ENCODE measurements at places on chromosomes 16 and 17. TPM values are rescaled to one million over a fixed set of nuclear protein-coding genes. Genes with fewer than 3 reads are reported as not detected.

DNA sequence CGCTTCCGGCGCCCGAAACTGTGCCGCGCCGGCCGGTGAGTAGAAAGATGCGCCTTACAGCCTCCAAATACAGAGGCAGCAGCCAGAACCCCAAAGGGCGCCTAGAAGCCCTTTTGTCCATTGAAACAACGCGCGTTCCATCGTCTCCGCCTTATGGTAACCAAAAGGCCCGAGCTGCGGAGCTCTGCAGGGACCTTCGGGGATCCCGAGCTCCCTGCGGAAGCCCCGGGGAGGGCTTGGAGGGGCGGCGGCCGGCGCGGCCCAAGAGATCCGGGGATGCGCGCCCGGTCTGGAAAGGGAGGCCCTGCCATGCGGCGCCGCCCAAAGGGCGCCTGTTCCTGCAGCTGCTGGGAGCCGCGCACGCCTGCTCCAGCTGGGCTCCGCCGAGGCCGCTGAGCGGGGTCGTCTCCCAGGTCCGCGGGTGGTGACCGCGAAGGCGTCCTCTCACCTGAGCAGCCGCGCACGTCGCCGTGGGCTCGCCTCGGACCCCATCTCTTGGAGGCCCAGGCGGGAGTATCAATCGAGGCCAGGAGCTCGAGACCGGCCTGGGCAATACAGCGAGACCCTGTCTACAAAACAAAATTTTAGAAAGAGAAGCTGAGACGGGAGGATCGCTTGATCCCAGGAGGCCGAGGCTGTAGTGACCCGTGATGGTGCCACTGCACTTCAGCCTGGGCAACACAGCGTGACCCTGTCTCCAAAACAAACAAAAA, 742 bp upstream of the FBXO31 start:
- peaks cover 2% of the 10 kb centered on the region for H3K36me3 ChIP-seq
- peak overlapping the region; percentile 97 for H3K27ac ChIP-seq
- peaks cover 8% of the 10 kb centered on the region for H3K27me3 ChIP-seq
- H3K4me3 ChIP-seq = peak overlapping the region; percentile 99
- no peak for DNase-seq
- peaks cover 50% of the 10 kb centered on the region for H3K4me1 ChIP-seq

Gene TBC1D3C
- not detected for total RNA-seq

GRCh38 chr17:73196500-73196899, 3.6 kb downstream of the COG1 start:
- peaks cover 35% of the 10 kb centered on the region for H3K4me1 ChIP-seq
- peak overlapping the region; percentile 70 for H3K4me3 ChIP-seq
- no peak for DNase-seq
- no peak overlapping the region for H3K27ac ChIP-seq
- no peaks in the 10 kb centered on the region for H3K27me3 ChIP-seq

DNA sequence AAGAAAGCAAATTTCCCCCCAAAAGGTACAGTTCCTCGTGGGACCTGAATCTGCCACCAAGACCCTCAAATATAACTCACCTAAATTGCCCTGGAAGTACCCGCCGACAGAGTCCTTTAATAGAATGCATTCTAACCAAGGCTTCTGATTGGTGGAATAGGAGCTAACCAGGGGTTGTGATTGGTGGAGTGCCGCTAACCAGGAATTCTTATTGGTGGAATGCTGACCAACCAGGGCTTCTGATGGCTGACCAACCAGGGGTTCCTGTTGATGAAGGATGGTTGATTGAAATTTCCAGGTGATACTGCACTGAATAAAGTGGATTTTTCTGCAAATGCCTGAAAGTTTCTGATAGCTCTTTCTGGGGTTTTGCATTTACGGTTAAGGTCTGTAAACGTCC, 6.5 kb downstream of the TFAP4 start:
- no peak for DNase-seq
- H3K36me3 ChIP-seq = peaks cover 14% of the 10 kb centered on the region
- no peaks in the 10 kb centered on the region for H3K27me3 ChIP-seq
- H3K4me3 ChIP-seq = peak overlapping the region; percentile 47
- peaks cover 19% of the 10 kb centered on the region for H3K4me1 ChIP-seq

GRCh38 chr17:32156656-32157055, 14.4 kb downstream of the RHOT1 start:
- H3K4me3 ChIP-seq = no peak overlapping the region
- H3K4me1 ChIP-seq = peaks cover 3% of the 10 kb centered on the region
- no peak overlapping the region for H3K27ac ChIP-seq
- H3K27me3 ChIP-seq = no peaks in the 10 kb centered on the region
- DNase-seq = no peak

DNA sequence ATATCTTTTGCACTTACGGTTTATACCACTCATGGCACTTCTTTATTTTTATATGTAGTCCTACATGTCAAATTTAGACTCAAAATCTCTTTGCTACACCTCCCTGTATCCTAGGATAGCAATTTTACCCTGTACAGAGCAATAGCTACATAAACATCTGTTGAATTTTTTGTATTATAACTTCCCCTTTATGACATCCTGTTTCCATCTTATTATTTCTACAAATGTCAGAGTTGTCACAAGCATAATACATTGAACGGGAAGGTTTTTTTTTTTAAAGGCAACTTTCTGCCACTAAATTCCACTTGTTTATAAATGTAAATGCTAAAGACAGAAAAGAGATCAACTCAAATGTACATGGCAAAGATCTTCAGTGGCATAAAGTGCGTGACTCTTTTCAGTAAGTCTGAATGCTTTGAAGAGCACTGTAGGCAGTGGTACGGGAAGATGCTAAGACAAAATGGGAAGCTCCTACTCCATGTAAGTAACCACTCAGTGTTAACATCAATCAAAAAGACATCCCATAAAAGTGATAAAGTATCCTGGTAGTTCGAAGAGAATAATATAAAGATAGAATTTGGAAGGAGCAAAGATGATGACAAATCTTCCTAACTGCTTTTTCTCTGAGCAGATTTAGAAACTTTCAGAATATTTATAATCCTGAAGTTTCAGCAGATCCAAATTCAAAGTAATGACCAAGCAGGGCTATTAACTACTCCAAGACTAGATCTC, 26.8 kb downstream of the GNA13 start:
- no peak overlapping the region for H3K4me3 ChIP-seq
- H3K27me3 ChIP-seq = no peaks in the 10 kb centered on the region
- no peak overlapping the region for H3K27ac ChIP-seq

DNA sequence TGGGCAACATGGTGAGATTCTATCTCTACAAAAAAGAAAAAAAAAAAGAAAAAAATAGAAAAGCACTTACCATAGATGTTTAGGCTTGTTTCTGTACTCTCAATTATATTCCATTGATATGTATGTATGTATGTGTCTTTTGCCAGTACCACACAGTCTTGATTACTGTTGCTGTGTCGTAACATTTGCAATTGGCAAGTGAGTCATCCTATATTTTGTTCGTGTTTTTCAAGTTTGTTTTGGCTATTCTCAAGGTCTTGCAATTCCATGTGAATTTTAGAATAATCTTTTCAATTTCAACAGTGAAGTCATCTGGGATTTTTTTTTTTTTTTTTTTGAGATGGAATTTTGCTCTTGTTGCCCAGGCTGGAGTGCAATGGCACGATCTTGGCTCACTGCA, 19.3 kb downstream of the SPECC1 start:
- no peak overlapping the region for H3K27ac ChIP-seq
- peaks cover 15% of the 10 kb centered on the region for H3K27me3 ChIP-seq
- no peaks in the 10 kb centered on the region for H3K4me1 ChIP-seq

Gene TNFSF13
- total RNA-seq = 0.86 TPM

- no peaks in the 10 kb centered on the region for H3K27me3 ChIP-seq
- no peak overlapping the region for H3K4me3 ChIP-seq
- no peaks in the 10 kb centered on the region for H3K4me1 ChIP-seq
- no peak for DNase-seq
Observed at GRCh38 chr17:31588034-31588433, 196.6 kb downstream of the RAB11FIP4 start.

Gene MT3
- total RNA-seq = not detected
